ENCODE measurements at places on chromosomes 2 and 18.

- DNase-seq, result no peak
These were observed 68.1 kb downstream of the CCDC178 start for GRCh38 chr18:33372442-33372841.

DNA sequence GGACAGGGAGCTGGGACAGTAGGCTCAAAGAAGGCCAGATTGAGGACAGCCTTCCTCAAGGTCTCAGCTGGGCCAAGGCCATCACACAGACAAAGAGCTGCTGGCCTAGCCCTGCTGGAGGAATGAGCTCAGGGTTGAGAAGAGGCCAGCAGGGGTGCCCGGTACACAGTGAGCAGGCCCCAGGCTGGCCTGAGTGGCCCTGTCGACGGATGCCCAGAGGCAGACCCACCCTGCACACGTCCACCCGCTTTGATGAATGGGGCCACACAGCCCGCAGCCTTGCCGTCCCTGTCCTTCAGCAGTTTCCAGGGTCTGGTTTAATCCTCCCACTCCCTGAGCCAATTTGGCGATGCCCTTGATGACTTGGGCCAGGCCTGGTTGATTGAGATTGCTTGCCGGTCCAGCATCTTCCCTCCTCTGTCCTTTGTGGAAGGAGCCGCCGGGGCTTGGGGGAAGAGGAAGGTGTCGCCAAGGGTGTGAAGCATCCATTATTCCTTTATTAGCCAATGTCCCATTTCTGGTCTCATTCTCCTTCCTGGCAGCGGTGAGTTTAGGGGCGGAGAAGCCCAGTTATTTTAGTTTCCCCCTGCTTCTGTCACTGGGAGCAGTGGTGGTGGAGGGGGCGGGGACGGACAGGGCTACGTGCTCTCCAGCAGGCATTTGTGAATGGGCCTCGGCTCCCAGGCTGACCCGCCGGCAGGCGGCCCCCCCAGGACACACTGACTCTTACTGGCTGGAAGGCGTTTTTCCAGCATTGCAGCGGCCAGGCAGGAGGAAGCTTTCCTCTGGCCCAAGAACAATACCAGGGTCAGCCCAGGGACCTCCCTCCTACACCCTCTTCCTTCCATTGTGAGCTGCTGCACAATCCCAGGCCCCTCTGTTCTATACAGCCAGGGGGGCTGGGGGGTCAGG lies 141.8 kb downstream of the CTIF start:
- DNase-seq, result no peak

DNA sequence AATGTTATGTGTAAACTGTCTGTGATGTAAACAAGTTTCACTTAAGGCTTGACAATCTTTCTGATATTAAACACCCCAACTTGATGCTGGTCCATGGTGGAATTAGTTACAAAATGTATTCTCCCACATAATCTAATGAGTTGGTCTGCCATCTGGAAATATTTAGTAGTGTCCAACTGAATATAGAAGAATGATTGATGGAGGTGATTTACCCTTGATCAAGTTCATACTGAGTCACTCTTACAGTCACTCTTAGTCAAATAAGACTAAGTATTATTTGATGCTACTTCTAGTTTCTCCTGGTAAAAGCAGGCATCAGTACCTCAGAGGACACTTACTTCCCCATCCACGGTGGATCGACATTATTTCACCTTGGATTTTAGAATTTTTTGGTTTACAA lies 198.1 kb downstream of the SATB2 start:
- DNase-seq, result peak; percentile 66

GRCh38 chr2:207902821-207903220 lies 122.5 kb downstream of the PLEKHM3 start:
- no peak for DNase-seq

DNA sequence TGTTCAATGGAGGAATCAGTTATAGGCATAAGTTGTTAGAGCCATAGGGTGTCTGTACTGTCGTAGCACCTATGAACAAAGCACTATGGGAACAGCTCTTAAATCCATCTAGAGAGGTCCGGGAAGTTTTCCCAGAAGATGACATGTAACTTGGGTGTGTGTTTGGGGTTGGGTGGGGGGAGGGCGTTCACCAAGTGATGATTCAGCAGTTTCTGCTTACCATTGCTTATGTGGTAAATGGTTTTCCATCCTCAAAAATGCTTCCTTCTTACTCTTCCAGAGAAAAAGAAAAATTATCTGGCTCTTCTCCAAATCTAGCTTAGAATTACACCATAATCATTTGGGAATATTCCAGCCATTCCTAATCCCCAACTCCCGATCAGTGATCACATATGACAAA lies 361.1 kb upstream of the ZNF521 start:
- no peak for DNase-seq

DNA sequence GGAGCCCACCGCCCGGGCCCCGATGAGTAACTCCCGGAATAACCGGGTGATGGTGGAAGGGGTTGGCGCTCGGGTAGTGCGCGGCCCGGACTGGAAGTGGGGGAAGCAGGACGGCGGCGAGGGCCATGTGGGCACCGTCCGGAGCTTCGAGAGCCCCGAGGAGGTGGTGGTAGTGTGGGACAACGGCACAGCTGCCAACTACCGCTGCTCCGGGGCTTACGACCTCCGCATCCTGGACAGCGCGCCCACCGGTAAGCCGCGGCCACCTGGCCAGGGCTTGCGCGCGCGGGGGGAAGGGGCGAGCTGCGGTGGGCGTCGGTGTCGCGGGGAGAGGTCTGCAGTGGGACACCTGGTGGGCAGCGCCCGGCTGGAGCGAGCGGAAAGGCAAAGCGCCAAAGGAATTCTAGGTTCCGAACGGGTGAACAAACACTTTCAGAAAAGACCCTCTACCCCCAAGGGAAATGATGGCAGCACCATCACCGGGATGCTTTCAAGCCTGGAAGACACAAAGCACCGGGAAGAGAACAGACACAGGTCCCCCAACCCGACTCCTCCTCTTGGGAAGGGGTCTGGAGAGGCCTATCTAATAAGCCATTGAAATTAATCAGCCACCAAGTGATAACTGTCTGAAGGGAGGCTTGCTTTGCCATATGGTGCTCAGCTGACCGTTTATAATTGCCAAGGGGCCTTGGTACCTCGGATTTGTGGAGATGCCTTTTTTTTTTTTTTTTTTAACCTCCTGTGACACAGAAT lies 1.1 kb downstream of the MIB1 start:
- peak; percentile 16 for DNase-seq

- DNase-seq, result no peak
These were observed 40.1 kb downstream of the CDC42EP3 start for GRCh38 chr2:37631292-37631691.

DNA sequence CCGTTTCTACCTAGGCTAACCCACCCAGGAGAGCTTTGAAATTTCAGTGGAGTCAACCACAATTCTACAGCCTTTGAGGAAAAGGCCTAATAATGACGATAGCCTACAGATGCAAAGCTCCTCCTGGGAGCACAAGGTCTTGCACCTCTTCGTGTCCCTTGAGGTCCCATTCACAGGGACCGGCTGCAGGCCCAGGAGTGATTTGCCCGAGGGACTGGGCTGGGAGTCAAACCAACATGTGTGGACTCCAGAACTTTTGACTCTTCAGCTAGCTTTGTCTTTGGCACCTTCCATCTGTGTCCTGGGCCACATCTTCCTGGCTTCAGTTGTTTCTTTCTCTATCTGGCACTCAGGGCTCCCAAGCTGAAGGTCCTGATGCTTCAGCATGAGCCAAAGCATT lies 76.5 kb downstream of the SMAD7 start:
- no peak for DNase-seq

DNA sequence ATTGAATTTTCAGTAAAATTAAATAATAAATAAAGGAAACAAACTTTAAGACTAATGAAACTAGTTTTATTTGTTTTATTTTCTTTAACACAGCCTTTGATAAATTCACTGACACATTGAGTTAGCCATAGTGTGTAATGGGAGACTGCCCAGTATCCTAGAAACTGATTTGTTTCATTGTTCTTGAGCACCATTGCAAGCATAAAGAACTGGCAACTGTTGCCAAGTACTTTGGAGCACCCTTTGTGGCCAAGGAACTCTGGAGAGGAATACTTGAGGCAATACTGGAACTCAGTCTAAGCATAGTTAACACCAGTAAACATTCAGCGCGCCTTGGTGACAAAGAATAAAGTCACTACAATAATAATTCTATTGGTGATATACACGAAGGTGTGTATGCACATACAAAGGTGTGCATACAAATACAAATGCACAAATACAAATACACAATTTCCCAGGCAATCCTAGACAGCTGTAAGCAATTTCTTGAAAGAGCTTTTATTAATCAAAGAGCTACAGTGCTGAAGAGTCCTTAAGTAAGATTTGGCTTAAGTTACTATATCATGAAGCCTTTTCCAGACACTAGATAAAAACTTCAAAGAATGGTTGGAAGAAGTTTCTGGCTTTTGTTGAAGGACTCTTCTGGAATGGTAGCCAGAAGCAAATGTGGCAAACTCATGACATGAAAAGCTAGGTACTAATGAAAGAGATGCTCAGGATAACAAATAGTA lies 1371.2 kb downstream of the LRP1B start:
- DNase-seq, result no peak

GRCh38 chr2:74103763-74104162 lies 43.9 kb downstream of the BOLA3 start:
- no peak for DNase-seq

DNA sequence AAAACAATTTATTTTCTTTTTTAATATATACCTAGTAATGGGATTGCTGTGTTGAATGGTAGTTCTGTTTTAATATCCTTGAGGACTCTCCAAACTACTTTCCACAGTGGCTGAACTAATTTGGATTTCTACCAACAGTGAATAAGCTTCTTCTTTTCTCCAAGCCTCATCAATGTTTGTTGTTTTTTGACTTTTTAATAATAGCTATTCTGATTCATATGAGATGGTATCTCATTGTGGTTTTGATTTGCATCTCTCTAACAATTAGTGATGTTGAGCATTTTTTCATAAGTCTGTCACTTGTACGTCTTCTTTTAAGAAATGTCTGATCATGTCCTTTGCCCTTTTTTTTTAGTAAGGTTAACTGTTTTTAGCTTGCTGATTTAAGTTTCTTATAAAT lies 863.3 kb downstream of the CNTNAP5 start:
- DNase-seq, result no peak

- peak; percentile 91 for DNase-seq
These were observed 36.2 kb upstream of the ACAA2 start for GRCh38 chr18:49849331-49850217.

DNA sequence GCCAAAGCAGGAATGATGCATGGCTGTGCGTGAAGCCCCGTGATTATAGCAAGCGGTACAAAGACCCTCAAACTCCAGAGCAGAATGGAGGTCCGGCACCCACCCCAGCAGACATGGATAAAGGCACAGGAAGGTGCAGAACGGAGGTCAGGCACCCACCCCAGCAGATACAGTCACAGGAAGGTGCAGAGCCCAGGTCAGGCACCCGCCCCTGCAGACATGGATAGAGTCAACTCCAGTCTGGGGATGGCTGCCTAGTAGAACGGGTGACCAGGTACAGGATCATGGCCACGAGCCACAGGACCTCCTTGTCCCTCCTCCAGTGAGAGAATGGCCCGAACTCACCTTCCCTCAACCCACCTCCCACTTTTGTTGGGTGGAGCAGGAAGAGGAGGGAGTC lies 318.3 kb upstream of the SALL3 start:
- DNase-seq, result no peak

DNA sequence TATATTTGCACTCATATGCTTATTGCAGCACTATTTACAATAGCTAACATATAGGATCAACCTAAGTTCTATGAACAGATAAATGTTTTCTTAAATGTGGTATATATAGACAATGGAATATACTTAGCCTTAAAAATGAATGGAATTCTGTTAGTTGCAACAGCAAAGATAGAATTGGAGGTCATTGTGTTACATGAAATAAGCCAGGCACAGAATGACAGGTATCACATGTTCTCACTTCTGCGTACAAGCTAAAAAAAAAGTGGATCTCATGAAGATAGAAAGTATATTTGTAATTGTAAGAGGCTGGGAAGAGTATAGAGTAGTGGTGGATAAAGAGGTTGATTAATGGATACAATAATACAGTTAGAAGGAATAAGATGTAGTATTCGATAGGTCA lies 255.5 kb upstream of the SETBP1 start:
- DNase-seq, result no peak

DNA sequence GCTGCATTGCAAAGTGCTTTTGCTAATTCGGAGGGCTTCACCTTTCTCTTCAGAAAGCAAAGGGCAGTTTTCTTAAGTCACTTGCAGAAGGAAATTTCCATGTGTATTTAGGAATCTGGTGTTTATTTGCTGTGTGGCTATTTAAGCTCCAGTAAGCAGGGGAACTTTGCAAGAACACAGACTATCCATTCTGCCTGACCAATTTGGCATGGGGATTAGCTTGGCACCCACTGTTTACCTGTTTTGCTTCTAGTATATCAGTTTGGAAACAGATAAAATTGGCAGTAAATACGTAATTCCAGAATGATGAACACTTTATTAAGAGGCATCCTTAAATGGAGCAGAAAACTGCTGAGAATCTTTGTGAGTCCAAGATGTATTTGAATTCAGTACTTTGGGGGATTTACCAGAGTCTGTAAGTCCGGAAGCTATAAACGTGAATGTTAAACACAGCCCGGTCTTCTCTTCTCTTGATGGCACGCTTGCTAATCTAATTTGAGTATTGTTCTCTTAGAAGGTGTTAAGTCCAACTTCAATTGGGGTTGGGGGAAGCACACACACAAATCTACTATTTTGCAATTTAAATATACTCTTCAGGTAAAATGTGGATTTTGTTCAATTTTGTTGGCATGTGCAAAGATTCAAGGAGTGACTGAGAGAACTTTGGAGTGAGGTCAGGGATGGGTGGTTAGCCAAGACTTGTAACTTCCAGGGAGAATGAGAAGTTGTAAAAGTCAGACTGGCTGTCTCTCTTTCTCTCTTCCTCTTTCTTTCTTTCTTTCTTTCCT lies 650 bp downstream of the ACKR3 start:
- no peak for DNase-seq

- DNase-seq, result no peak
These were observed 167.9 kb downstream of the TCF4 start for GRCh38 chr18:55419947-55420664.

GRCh38 chr2:165191096-165191728 lies 12.6 kb downstream of the SCN3A start:
- no peak for DNase-seq

GRCh38 chr18:80178935-80179818 lies 68.1 kb downstream of the PARD6G start:
- DNase-seq, result no peak

DNA sequence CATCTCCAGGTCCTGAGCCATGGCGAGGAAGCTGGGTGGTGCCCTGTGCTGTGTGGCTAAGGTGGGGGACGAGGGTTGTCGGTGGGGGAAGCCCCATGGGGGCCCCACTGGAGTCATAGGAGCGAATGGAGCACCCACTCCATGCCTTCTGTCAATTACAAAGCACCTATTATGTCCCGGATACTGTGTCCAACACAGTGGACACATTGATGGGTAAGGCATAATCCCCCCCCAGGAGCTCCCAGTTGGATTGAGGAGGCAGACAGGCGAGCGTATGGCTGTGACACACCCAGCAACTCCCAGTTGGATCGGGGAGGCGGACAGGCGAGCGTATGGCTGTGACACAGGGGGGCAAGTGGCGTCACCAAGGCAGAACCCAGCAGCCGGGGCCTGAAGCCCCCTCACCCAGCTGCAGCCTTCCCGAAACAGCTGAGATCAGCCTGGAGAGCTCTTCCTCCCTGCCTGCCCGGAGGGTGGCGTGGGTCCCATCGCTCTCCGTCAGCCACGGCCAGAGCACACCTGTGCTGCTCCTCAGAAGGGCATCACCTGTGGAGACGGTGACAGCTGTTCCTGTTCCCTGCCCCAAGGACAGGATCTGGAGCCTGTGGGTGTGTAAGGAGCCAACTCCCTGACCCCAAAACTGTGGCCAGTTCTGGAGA lies 69.6 kb downstream of the HPCAL1 start:
- DNase-seq, result no peak

Measured in HCEC 1CT (cell line).